ENCODE measurements at places on chromosomes 3 and 15.

GRCh38 chr3:196609805-196610515 lies 29.5 kb upstream of the NRROS start:
- no peak for DNase-seq

DNA sequence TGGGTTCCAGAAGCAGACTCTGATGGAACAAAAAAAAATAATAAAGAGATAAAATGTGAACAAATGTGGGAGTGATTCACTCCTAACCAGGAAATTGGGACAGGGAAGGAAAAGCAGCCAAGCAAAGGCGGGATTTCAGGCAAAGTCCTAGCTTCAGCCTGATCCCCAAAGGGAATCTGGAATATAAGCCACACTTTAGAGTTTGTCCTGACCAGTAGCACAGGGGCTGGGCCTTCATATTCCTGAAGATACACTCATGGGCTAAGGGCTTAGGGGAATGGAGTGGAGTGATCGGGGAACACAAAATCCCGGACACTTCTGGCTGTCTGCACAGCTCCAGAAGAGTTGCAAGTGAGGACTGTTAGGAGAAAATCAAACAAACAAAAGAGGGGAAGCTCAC lies 135.0 kb upstream of the COL8A1 start:
- no peak for DNase-seq

- no peak for DNase-seq
Observed at GRCh38 chr3:53592862-53593261, 98.5 kb downstream of the CACNA1D start.

GRCh38 chr3:10956531-10956930 lies 36.0 kb upstream of the SLC6A1 start:
- DNase-seq, result no peak

DNA sequence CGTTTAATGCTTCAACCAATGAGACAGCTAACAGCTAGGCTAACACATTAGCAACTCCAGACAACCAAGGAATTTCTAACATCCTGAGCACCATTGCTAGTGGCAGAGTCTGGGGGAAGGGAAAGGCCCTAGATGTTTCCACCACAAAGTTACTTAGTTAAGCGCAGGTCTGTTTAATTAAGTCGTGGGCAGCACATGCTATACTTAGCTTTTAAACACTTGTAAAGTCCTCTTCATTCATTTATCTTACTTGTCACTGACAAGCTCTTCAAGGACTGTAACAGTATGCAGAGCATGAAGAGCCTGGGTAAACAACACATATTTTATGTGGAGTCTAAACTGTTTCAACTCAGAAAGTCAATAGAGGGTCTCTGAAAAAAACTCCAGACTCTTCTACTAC lies 221.1 kb upstream of the WNT5A start:
- no peak for DNase-seq

DNA sequence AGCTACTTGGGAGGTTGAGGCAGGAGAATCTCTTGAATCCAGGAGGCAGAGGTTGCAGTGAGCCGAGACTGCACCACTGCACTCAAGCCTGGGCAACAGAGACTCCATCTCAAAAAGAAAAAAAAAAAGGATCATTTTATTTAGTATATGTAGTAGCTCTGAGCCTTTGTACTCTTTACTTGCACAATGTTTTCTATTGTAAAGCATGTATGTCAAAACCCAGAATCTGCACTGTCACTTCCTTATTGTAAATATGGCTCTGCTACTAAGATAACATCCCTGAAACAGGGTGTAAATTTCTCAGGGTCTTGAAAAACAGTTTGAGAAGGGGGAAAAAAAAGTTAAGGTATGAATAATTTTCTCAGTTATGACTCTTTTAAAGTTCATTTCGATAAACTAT lies 35.1 kb downstream of the SLMAP start:
- no peak for DNase-seq
